ENCODE measurements at places on chromosomes 12 and 14.

DNA sequence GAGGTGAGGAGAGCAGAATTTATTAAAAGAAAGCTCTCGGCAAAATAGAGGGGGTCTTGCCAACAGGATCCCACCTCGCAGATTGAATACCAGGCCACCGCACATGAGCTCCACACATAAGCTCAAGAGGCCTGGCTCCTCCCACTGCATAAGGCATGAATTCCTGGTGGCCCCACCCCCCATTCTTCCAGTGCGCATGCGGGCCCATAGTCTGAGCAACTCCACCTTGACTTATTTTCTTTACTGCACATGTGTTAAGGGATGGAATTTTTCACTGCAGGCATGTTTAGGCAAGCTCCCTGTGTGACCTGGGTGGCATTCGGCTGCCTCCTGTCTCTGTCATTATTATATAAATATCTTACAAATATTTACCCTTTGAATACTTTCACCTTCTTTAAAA, 412.5 kb downstream of the RMST start:
- no peak for DNase-seq

DNA sequence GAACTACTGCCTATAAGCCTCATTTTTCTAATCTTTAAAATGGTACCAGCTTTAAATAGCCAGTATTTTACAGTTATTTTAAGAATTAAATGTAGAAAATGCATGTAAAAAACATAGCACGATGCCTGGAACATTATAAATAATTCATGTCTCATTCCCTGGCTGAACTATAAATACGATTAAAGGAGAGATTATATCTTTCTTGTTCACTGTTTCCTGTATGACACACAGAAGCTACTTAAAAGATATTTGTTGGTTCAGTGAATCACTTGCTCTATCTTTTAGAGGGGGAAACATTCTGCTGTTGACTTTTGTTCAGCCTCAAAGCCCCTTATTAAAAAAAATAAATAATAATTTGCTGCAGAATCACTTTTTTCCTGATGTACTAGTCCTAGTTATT, 406.9 kb downstream of the LRFN5 start:
- no peak for DNase-seq

GRCh38 chr14:65015391-65015790, 28.7 kb downstream of the FNTB start:
- no peak for DNase-seq

DNA sequence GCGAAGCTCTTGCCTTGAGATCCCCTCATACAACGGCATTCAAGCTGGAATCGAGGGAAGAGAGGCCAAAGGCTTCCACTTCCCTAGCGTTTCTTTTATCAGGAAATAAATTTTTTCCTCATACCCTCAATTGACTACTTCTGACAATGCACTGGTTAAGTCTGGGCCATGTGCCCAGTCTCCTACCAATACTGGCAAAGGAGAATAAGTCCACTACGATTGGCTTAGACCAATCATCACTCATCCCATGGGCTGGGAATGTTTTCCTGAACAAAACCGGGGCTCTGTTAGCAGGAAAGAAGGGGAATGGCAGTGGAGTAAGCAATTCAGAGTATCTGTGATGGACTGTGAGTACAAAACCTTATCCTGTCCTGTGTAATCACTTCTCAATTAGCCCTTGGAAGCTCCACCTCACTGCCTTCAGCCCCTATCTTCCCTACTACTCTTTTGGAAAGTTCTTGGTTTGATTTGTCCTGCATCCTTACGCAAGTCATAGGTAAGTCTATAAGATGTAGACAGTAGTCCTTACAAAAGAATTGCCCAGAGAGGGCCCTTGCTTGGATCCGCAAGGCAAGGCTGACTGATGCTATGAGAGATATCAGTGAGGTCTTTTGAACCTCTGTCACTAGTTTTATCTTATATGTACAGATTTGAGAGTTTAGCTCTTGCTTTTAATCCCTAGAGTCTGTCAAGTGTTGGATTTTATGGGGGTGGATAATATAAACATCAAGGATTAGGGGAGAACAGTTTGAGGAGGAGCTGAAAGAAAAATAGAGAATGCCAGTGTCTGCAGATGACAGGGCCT, 36.3 kb upstream of the CDK17 start:
- no peak for DNase-seq

GRCh38 chr14:100684154-100684553, 42.5 kb upstream of the DLK1 start:
- DNase-seq: no peak

- DNase-seq: no peak
Observed at GRCh38 chr14:104770851-104771272, 17.9 kb downstream of the SIVA1 start.

DNA sequence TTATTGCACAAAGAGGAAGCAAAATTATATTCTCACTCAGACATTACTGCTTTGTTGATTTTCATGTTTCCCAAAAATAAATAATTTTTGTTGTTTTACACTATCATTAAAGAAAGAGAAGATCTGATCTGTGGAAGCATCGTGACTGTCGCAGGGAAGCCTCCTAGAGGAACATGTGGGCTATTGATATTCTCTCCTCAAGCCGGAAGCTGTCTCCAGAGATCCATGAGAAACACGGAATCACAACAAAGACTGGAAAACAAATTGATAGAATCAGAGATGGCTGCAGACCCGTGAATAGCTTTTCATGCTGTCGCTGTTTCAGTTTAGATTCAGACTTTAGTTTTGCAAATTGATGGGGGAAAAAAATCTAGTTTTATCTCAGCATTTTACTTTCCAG, 235.2 kb upstream of the TMPO start:
- no peak for DNase-seq

DNA sequence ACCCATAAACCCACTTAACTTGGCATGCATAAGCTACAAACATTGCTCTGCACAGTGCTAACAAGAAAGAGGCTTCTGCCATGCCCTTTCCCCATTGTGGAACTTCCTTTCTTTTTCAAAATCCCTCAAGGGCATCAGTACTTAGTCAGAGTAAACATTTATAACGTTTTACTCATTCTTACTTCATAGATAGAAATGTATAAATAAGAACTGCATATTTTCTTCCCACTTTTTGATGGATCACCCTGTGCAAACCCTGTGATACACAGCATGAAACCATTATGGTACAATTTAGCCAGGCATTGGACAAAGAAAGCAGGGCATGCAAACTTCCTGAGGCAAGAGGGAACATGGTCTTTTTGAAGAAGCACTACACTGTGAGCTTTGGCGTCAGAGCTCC, 113.8 kb upstream of the FOXG1 start:
- no peak for DNase-seq

- no peak for DNase-seq
Observed at GRCh38 chr14:31962920-31963319, 114.2 kb upstream of the ARHGAP5 start.

- no peak for DNase-seq
Observed at GRCh38 chr14:61003571-61003970, 22.5 kb downstream of the SLC38A6 start.

DNA sequence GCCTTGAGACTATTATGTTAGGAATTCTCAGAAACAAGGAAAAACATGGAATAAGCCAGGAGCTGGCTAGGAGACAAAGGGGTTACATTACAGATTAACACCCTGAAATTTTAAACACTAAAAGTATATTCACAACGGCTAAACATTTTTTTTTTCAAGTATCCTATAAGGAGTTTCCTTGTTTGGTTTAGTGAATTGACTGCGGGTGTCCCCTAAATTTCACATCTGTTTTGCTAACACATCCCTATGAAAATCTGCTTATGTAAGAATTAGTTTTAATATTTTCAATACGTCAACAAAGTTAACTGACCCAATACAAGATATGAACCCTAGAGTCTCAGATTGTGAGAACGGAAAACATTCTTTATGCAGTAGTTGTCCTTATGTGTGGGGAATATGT, 19.0 kb downstream of the TAOK3 start:
- DNase-seq: no peak

- DNase-seq: no peak
Observed at GRCh38 chr14:82388488-82388887, 854.8 kb upstream of the SEL1L start.

GRCh38 chr14:93946541-93947090, 19.5 kb downstream of the FAM181A start:
- no peak for DNase-seq

- no peak for DNase-seq
Observed at GRCh38 chr12:96354326-96354725, 45.9 kb downstream of the CDK17 start.

DNA sequence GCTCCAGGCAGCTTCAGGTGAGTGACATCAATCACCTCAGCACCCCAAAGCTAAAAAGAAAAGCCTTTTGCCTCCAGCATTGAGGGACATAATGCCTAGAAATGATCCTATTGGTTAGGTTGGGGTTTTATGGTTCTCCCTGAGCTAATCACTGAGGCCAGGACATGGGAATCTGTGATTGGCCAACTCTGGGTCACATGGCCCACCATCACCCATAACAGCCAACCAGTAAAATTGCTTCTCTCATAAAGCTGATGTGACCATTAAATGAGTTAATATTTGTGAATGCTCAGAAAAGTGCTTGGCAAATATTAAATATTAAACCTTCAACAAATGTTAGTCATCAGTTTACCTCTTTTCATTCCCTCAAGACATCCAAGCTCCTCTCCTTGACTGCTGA, 60.2 kb downstream of the TBX3 start:
- no peak for DNase-seq
